NCI-H1048 (cell line): ENCODE measurements at places on chromosomes 11 and 22.
A peak's percentile ranks its signal among the peaks of the same experiment; 100 is the strongest.

- DNase-seq: peak; percentile 77
Measured at GRCh38 chr11:12288212-12288930, 89.0 kb upstream of the PARVA start.

DNA sequence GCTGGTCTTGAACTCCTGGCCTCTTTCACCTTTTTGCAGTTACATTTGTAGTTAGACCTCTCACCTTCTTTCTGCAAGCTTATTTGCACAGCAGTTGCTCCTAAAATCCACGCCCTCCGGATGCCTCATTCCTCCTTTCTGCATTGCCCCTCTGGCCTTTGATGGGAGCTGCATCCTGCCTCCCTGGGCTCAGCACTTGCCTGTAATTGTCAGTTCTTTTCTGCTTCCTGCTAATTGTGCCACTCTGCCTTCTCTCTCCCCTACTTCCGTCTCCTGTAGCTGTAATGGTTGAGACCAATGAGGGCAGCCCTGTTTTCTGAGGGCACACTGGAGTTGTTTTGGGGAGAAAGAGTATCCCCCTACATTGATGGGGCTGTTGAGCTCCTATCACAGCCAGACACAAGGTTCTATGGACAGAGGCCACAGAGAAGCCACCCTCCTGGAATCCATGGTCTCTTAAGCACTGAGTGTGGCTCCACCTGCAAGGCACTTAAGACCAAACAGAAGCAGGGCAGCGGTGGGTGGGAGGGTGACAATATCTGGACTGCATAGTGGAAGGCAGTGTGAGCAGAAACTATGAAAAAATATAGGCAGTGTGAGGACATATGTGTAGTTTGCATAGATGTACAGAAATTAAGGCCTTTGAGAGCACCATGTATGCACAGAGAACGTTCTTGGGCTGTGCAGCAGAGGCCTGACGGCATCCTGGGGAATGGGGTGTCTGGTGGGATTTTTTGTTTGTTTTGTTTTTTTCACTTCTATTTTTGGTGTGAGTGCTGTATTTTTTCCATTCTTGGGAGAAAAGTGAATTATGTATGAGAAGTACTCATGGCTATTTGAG lies 30.5 kb downstream of the YDJC start:
- DNase-seq: no peak

- no peak for DNase-seq
Measured at GRCh38 chr22:38034278-38034882, 22.8 kb upstream of the PICK1 start.

GRCh38 chr11:92130421-92130831 lies 94.2 kb upstream of the FAT3 start:
- no peak for DNase-seq
